ENCODE measurements at places on chromosomes 2 and 18.

DNA sequence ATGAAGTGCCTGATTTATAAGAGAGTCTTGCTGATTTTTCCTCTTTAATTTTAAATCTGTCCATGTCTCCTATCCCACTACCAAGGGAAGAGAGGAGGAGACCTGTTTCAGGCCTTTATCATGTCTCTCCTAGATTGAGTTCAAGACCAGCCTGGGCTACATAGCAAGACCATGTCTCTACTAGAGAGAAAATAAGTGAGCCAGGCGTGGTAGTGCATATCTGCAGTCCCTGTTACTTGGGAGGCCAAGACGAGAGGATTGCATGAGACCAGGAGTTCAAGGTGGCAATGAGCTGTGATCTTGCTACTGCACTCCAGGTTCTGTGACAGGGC, 20.0 kb downstream of the EML4 start:
- DNase-seq = no peak

- DNase-seq = no peak
Observed at GRCh38 chr18:7172611-7173010, 55.0 kb upstream of the LAMA1 start.

GRCh38 chr2:43238176-43238575, 11.8 kb upstream of the ZFP36L2 start:
- no peak for DNase-seq

DNA sequence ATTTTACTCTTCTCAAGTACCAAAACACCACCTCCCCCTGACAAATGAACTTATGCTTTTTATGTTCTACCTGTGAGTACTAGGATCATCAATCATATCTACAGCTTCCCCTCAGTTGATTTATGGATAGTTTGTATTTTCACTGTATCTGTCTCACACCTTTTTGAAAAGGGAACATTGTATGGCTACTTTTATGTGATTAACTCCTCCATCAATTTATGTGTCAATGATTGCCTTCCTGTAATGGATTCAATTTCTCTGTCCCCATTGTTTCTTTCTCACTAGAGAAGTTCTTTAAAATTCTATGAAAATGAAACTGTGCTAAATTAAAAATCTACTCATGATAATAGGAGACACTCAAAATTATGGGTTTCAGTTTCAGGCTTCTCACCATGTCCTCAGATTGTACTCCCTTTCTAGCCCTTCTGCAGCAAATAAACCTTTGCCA, 935.0 kb downstream of the TRIB2 start:
- no peak for DNase-seq

GRCh38 chr2:101435001-101435862, 39.7 kb downstream of the RFX8 start:
- peak; percentile 56 for DNase-seq

- DNase-seq = no peak
Observed at GRCh38 chr18:32386471-32386870, 84.2 kb downstream of the GAREM1 start.
